ENCODE measurements at places on chromosomes 3 and 15.

GRCh38 chr15:55856506-55857164, 113.7 kb upstream of the PRTG start:
- no peak for DNase-seq

GRCh38 chr3:172569128-172570008, 46.1 kb upstream of the TNFSF10 start:
- DNase-seq, result no peak

DNA sequence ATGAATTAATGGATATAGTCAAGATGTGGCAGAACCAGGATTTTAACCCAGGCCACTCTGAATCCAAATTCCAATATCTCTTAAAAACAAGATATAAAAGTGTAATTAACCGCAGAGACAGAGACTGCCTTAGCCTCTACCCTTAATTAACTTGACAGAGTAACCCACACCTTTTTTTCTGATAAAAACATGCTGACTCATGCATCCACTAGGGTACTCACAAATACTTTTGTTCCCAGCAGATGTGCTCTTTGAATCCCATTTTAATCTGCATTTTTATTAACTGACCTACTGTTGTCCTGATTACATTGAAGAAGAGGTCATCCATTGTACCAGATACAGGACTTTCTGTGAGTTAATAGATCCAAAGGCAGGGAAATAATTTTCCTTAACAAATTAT, 278.3 kb downstream of the CHL1 start:
- DNase-seq, result no peak

DNA sequence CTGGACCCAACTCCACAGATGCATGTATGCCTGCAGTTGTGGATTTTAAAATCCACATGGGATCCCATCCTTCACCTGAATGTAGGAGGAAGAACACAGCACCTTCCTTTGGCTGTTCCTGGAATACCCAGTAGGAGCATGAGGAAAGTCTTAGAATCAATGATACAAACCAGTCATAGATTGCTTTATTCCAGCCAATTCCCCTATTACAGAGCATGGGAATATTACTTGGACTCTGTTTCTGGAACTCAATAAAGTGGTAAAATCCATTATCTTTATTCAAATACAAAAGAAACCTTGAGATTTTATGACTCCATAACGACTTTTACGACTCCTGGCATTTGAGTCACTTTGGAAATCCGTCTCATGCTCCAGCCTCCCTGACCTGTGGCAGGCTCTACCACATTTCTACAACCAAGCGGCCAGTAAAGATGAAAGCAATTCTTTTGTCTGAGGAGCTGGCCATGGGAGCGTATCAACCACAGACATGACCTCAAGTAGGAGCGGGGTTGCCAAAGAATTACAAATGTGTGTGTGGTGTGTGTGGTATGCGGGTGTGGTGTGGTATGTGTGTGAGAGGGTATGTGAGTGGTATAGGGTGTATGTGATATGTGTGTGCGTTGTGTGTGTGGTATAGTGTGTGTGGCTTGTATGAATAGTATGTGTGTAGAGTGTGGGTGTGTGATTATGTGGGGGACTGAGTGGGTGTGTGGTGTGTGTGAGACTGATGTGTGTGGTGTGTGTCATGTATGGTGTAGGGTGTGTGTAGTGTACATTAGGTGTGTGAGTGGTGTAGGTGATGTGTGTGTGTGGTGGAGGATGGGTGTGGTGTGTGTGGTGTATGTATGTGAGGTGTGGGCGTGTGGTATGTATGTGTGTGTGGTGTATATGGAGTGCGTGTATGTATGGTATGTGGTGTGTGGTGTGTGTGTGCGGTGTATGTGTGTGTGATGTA, 40.0 kb downstream of the ARRDC4 start:
- no peak for DNase-seq

DNA sequence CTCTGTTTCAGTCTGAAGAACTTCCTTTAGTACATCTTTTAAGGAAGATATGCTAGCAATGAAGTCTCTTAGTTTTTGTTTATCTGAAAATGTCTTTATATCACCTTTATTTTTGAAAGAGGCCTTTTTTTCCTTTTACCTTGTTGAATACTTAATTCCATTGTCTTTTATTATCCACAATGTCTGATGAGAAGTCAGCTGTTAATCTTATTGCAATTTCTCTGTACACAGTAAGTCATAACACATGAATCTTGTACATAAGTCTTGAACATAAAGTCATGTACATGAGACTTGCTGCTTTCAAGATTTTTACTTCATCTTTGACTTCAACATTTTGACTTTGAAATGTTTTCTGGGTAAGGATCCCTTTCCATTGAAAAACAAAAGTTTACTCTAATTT, 424.3 kb upstream of the ATP10A start:
- DNase-seq, result no peak

- no peak for DNase-seq
Measured at GRCh38 chr15:40302981-40303380, 4.8 kb downstream of the PLCB2 start.

- DNase-seq, result no peak
Measured at GRCh38 chr3:128710816-128711433, 15.1 kb upstream of the RAB7A start.

- DNase-seq, result no peak
Measured at GRCh38 chr15:46489276-46489675, 854.4 kb downstream of the SQOR start.

GRCh38 chr15:63530235-63530634, 25.8 kb downstream of the USP3 start:
- DNase-seq, result no peak

DNA sequence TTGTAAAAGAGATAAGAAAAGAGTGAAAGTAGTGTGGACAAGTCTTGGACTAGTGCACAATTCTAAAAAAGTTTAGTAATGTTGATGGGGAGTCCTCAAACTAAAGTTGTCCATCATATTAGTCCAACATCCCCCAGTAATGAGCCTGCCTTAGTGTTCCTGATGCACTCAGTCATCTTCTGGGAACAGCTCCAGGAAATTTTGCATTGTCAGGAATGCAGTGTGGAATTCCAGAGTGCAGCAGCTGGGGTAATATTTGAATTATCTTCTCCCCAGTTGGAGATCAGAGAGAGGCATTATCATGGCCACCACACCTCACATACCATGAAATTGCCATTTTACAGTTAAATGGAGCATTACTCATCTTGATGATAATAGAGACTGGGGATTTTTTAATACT, 528.8 kb upstream of the NAALADL2 start:
- no peak for DNase-seq

DNA sequence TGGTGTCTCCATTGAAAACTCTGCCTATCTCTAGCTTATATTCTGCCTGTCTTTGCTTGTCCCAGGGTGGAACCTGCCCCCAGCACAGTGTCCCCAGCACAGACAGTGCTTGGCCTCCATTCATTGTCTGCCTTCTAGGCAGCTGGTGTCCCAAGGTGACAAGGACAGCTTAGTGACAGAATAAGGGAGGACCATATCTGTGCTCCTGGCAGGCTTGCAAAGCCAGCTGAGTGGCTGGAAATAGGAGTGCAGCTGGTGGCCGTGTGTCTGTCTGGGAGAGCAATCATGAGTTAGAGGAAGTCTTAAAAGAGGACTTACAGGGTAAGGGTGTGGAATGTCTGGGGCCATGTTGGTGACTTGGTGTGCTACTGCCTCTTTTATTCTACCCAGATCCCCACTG, 33.4 kb downstream of the SCN5A start:
- DNase-seq, result no peak

- no peak for DNase-seq
Measured at GRCh38 chr15:85331655-85332285, 48.6 kb upstream of the AKAP13 start.
